Endodermal cell (in vitro differentiated cells): ENCODE measurements at places on chromosomes 6 and 20. TPM values are rescaled to one million over a fixed set of nuclear protein-coding genes. Genes with fewer than 3 reads are reported as not detected.

GRCh38 chr6:148112851-148113319 is 229.8 kb upstream of the SASH1 start:
- no peak overlapping the region for H3K27ac ChIP-seq
- H3K27me3 ChIP-seq, result no peaks in the 10 kb centered on the region
- no peak overlapping the region for H3K4me3 ChIP-seq
- H3K4me1 ChIP-seq, result no peaks in the 10 kb centered on the region
- H3K36me3 ChIP-seq, result no peaks in the 10 kb centered on the region

DNA sequence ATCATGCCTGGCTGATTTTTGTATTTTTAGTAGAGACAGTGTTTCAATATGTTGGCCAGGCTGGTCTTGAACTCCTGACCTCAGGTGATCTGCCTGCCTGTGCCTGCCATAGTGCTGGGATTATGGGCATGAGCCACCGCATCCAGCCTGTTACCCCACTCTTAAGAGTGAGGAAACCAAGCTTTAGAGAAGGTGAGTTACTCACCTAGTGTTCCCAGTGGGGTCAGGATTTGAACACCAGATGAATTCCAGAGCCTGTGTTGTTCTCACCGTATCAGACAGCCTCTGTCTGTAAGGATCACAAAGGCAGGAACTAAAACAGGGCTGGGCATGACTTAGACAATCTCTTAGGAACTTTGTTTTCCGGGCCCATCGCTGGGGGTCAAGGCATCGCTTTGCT is 9.4 kb upstream of the FANCE start:
- no peaks in the 10 kb centered on the region for H3K36me3 ChIP-seq
- no peaks in the 10 kb centered on the region for H3K4me1 ChIP-seq
- no peaks in the 10 kb centered on the region for H3K27me3 ChIP-seq

DNA sequence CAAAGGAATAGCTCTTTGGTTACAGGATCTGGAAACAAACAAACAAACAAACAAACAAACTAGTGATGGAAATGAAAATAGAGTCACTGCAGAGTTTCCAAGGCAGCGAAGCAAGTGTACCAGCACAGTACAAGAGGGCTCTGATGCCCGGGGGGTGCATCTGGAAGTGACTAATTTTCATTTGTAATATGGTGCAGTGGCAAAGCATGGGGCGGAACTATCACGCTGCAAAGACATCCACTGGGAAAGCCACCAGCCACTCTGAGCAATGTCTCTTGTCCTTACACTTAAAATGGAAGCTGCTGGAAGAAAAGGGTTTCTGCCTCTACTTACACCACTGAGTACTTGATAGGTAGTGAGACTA is 44.4 kb upstream of the NEDD9 start:
- DNase-seq, result no peak
- H3K27me3 ChIP-seq, result no peaks in the 10 kb centered on the region
- H3K27ac ChIP-seq, result no peak overlapping the region
- no peaks in the 10 kb centered on the region for H3K36me3 ChIP-seq
- no peak overlapping the region for H3K4me3 ChIP-seq
- H3K4me1 ChIP-seq, result peaks cover 15% of the 10 kb centered on the region

DNA sequence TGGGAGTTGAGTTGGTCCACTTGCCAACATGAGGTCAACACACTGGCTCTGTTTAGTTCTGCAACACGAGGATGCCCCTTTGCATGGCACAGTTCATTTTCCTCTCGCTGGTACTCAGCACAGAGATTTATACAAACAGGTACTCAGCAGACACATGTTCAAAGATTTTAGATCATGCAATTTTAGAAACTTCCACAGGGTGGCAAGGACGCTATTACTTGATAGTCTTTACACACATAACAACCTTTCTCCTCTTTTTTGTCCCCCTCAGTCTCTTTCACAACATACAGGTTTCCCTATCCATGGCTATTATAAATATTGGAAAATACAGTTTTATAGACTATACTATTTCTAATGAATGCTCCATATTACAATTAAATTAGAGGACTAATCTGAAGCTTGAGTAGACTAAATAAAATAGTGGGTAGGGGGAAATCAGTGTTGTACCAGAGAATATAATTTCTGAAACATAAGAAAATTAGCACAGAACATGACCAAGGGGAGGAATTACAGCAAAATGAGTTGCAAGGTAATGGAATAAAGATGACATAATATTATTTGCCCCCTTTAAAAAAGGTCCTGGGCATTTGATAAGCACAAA is 331.8 kb upstream of the BTBD3 start:
- H3K27ac ChIP-seq, result no peak overlapping the region
- H3K27me3 ChIP-seq, result no peaks in the 10 kb centered on the region
- H3K4me3 ChIP-seq, result no peak overlapping the region
- no peaks in the 10 kb centered on the region for H3K4me1 ChIP-seq
- DNase-seq, result no peak

DNA sequence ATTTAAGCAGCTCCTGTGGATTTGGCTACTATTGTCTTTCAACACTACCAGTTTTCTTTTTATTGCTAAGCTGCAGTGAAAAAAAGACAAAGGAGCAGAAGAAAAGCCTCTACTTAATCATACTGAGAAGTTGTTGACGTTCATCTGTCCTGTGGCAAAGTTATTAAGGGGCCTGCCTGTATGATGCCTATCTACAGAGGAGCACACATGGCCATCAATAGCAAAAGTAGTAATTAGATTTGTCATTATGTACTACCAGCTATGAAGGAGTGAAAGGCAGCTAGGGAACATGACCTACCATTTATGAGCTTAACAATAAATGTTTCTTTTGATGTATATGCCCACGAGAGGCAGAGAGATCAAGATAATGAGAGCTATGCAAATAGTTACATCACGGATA is 620.9 kb downstream of the PHF3 start:
- H3K27ac ChIP-seq, result no peak overlapping the region
- H3K4me1 ChIP-seq, result peaks cover 10% of the 10 kb centered on the region
- DNase-seq, result no peak
- no peak overlapping the region for H3K4me3 ChIP-seq
- peaks cover 5% of the 10 kb centered on the region for H3K27me3 ChIP-seq
- H3K36me3 ChIP-seq, result no peaks in the 10 kb centered on the region

- DNase-seq, result no peak
- H3K4me3 ChIP-seq, result no peak overlapping the region
- no peaks in the 10 kb centered on the region for H3K36me3 ChIP-seq
- no peaks in the 10 kb centered on the region for H3K27me3 ChIP-seq
Measured at GRCh38 chr6:19660123-19660910, 176.9 kb upstream of the ID4 start.

- H3K4me1 ChIP-seq, result no peaks in the 10 kb centered on the region
- no peaks in the 10 kb centered on the region for H3K36me3 ChIP-seq
- H3K4me3 ChIP-seq, result no peak overlapping the region
Measured at GRCh38 chr20:61387954-61388348, 135.9 kb downstream of the CDH4 start.

DNA sequence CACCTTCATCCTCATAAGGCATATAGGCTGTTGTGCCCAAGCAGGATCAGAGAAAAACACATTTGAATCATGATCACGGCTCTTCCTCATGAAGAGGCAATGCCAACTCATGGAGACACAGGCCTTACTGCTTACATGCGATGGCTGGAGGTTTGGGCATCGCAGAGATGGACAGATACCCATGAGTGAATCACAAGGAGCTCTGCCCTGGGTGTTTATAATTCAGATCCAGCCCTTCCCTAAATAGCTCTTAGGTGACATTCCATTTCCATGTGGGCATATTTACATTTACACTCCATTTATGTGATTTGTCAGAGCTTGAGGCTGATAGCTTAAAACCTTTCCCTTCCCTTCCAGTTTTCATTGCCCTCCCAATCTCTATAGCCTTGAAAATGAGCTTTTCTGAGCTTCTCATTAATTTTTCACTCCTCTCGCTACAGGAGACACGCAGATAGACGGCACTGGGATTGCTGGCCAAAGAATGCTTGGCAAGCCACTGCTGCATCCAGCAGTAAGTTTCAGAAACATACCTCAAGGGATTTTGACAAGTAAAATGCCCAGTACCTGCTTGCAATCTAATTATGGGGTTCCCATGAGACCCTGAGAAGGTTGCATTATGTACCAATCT is 249.1 kb downstream of the TBC1D7 start:
- no peak overlapping the region for H3K27ac ChIP-seq
- H3K4me1 ChIP-seq, result peaks cover 14% of the 10 kb centered on the region
- DNase-seq, result no peak
- H3K36me3 ChIP-seq, result no peaks in the 10 kb centered on the region

DNA sequence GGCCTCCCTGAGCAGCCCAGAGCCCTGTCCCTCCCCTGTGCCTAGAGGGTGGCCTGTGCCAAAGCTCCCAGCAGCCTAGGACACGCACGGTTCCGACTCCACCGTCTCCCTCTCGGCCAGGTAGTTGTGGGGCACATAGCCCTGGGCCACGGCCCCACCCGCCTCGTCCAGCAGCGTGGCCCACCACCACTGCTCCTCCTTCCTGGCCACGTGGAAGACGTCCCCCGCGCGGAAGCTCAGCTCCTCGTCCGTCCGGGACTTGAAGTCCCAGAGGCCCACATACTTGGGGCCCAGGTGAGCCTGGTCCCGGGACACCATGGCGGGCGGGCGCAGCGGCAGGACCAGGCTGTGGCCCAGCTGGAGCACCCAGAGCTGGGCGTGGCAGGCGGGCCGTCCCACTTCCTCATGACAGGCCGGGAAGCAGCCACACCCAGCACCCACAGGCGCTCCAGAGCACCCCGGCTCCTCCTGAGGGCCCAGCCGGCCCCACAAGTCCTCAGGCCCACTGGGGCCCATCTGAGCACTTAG is at the start of gene PTK6:
Gene PTK6, minus strand, starts transcription at position 380 of the 528 bp plus-strand sequence. Its CDS starts 62 bp downstream, at position 318.
- H3K4me3 ChIP-seq, result no peak within 1 kb of the TSS
- H3K36me3 ChIP-seq, result no peaks in the 10 kb centered on the region
- H3K4me1 ChIP-seq, result no peaks in the 10 kb centered on the region
- DNase-seq, result no peak
- H3K27me3 ChIP-seq, result no peaks in the 10 kb centered on the region

Gene FOXS1
- total RNA-seq, result not detected in 2 replicates

Gene SLX4IP
- total RNA-seq, result 7.2 to 9.5 TPM (median 9.4 TPM) in 3 replicates
